ENCODE measurements at places on chromosomes 7 and 10.
A peak's percentile ranks its signal among the peaks of the same experiment; 100 is the strongest.

GRCh38 chr10:88232983-88233543 is 350.1 kb downstream of the RNLS start:
- no peak for DNase-seq

- no peak for DNase-seq
Observed at GRCh38 chr7:33727315-33727714, 178.0 kb upstream of the BMPER start.

- DNase-seq = peak; percentile 6
Observed at GRCh38 chr10:3033925-3034324, 33.4 kb upstream of the PFKP start.

DNA sequence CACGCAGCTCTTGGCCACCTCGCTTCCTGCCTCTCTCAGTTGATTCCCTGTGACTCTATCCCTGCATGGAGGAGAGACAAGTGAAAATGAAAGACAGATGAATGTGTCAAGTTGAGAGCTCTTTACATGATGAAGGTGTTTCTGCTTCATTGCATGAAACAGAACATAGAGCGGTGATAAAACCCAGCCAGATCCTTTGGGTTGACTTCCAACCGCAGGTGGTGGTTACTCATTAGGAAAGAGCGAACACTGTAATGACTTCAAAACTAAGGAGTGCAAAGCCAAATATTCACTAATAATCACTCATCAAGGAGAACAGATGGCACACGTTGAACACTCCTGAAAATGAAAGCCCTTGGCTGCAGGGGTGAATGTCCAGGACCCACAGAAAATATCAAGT is 31.8 kb upstream of the WDR11 start:
- no peak for DNase-seq
